ENCODE measurements at places on chromosomes 2 and 18.

DNA sequence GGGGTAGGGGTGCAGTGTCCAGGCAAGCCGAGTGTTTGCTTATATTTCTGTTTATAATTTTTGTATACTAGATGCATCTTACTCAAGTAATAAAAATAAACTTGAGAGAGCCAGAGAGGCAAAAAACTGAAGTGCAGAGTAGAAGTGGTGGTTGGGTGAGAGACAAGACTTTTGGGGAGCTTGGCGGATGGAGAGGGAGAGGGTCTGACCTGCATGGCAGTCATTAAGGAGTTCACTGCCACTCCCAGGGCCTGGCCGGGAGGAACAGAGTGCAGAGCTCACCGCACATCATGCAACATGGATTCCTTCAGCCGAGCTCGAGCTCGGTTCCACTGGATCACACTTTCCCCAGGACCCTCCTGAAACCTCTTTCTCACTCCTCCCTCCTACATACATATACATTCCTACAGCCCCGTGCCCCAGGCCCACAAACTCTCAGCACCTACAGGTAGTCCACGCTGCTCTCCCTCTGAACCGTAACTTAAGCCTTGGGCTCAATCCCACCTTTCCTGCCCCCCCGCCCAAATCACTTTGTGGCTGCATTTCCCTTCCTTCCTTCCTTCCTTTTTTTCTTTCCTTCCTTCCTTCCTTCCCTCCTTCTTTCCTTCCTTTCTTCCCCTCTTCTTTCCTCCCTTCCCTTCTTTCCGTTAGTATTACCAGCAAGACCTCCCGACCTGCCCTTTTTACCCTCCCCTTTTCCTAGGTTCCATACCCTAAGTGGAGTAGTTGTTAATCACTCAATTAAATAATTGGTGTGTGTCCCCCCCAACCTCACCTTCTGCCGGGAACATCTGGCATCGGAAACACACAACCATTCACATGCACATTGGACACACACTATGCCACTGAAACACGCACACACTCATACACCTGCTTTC is 37.1 kb upstream of the ATP6V1B1 start:
- no peak for DNase-seq

DNA sequence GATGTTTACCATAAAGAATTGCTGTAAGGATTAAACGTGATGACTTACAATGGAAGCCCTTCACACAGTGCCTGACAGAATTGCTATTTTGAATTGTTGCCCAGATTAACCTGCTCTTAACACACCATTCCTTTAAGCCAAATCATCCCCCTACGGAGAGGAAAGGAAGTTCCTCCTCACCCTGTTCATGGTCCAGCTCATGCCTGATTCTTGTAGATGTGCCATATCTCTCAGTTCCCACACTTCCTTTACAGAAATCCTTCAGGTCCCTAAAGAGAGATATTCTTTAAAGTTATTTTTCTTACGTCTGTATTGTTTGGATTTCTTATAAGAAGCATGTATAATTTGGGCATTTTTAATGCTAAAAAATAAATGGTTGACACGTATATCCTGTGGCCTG is 127.5 kb upstream of the DAPL1 start:
- no peak for DNase-seq

DNA sequence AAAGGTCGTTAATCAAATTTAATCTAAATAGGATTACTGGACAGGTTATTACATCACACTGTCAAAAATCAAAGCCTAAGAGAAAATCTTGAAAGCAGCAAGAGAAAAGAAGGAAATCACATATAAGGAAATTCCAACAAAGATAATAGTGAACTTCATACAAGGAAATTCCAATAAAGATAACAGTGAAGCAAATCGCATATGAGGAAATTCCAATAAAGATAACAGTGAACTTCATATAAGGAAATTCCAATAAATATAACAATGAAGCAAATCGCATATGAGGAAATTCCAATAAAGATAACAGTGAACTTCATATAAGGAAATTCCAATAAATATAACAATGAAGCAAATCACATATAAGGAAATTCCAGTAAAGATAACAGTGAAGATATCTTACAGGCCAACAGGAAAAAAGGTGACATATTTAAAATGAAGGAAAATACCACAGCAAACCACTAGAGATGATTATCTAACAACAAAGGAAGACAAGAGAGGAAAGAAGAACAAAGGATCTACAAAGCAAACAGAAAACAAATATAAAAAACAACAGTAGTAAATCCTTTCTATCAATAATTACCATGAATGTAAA is 787.7 kb downstream of the CCDC85A start:
- no peak for DNase-seq

GRCh38 chr2:20972792-20973565 is 70.9 kb downstream of the APOB start:
- DNase-seq: no peak

GRCh38 chr2:136131484-136131960 is 13.6 kb upstream of the CXCR4 start:
- no peak for DNase-seq

GRCh38 chr18:28581521-28582071 is 404.7 kb upstream of the CDH2 start:
- no peak for DNase-seq

DNA sequence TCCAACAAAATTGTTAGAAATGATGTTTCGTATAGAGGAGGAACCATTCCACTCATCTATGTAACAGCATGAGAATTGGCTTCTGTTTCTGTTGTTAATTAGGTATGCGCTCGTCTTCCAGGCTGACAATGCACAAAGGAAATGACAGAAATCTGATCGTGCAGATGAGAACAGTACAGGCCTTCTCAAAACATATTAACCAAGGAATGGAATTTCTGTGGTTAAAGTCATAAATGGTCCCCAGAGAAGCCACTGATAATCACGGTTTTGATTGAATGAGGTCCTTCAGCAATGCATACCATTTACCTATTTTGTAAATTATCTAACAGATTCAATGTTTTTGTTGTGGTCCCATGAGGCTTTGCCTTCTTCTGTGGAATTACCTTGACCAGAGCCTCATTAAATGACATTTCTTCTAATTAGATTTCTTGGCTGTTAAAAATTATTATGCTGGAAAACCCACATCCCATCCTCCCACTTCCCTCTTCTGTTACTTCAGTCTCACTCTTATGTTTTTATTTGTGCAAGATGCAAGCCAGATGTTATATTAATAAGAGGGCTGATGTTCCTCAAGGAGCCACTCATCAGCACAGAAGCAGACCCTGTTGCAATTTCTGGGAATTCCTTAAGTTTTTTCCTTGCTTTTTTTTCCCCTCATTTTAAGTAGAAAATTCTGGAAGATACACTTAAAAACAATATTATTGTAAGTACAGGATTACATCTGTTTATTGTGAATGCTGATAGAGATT is 395.8 kb downstream of the PID1 start:
- DNase-seq: no peak

DNA sequence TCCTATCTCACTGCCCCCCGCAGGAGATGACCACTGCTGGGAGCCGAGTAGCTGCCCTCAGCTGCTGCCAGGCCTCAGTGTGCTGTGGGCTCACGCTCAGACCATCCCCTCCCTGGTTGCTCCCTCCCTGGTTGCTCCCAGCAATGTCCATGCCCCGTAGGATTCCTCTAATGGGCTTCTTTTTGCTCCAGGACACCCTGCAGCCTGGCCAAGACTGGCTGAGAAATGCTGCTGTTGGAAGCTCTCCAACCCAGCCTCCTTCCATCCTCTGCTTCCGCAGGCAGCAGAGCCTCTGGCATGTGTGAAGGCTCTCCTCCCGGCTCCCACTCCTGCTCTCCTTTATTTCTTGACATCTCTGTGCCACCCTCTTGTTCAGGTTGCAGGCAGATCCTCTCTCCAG is 48.6 kb downstream of the SOX11 start:
- no peak for DNase-seq

DNA sequence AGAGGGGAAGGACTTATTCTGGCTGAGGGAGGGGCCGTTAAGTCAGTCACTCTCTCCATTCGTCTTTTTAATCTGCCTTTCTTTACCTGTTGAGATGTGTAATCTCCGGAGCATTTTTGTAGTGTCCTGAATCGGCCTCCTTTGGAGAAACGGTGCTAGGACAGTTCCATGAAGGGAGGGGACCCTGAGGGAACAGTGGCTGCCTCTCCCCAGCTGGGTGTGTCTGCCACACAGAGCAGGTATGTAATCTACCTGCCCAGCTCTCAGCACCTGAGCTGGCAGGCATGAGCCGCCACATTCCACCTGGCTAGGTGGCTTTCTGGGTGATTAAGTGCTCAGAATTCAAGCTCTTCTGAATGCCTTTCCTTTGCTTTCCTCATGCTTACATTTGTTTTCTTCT is 131.2 kb downstream of the WDSUB1 start:
- no peak for DNase-seq

DNA sequence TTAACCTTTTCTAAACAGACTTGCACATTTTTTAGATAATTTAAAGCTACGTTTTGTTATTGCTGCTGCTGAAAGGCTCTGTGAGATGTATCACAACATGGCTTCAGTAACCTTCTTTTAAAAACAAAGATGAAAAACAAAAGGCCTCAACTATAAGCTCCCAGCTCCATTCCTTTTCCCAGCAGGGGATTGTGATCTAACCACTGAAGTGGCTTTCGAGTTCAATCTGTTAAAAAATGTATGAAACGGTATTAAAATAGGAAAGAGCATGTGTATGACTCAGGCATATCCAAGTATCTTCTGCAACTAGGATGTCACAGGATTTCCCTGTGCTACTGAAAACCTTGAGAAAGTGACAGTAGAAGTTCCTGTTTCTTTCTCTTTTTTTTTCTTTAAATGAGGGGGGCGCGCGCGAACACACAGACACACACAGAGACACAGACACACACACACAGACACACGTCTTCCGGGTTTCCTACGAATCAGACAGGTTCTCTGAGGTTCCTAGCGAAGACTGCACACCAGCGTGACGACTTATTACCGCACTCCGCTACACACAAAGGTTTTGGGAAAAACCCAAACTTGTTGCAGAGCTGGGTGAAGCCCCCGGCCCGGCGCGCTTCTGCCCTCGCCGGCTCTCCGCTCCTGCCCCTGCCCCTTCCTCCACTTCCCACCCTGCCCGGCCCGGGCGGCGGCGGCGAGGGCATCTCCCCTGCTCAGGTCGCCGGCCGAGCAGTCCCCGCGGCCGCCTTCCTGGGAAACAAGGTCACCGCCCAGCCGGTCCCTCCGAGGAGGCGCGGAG is 86.8 kb downstream of the RBMS1 start:
- no peak for DNase-seq

DNA sequence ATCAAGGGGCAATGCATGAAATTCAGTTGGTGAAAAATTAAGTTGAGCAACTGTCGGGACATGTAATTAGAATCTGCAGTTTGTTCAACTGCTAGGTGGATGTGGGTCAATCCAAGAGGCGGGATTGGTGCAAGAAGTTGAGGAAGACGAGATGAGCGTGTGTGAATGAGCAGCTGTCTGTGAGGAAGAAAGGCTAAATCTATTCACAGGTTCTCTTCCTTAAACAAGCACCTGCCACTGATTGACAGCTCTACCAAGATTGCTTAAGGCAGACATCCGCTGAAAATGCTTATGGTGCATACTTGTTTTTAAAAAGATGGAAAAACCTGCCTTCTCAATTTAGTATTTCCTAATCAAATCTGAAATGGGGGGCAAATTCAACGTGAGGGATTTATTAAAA is 323.4 kb upstream of the THUMPD2 start:
- no peak for DNase-seq

- no peak for DNase-seq
These were observed 27.1 kb downstream of the PCARE start for GRCh38 chr2:29047083-29047845.

- peak; percentile 71 for DNase-seq
These were observed 30.9 kb upstream of the COL5A2 start for GRCh38 chr2:189210250-189211087.

DNA sequence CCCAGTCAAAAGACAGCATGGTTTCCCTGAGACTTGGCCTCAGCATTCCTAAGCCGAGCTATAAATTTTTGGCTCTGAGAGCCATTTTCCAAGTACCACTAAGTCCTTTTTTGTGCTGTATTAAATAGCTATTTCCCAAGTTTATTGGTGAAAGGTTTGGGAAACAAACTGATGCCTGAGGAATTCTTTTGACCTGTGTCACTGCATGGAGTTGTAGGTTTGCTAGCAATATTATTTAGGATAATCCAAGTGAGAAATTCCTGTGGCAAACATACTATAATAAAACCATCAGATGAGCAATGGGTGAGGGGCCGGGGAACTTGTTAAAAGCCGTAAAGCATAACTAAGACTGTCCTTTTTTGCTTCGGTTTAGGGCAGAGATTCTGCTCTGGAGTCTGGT is 28.4 kb downstream of the ARHGAP28 start:
- no peak for DNase-seq

- no peak for DNase-seq
These were observed 146.7 kb downstream of the MYO3B start for GRCh38 chr2:170324640-170325046.

- no peak for DNase-seq
These were observed 2.7 kb upstream of the HSBP1L1 start for GRCh38 chr18:79961527-79962291.

- no peak for DNase-seq
These were observed 51.2 kb upstream of the RMDN2 start for GRCh38 chr2:37873749-37874330.

GRCh38 chr2:96099861-96100798 is 16.2 kb downstream of the ADRA2B start:
- DNase-seq: no peak

DNA sequence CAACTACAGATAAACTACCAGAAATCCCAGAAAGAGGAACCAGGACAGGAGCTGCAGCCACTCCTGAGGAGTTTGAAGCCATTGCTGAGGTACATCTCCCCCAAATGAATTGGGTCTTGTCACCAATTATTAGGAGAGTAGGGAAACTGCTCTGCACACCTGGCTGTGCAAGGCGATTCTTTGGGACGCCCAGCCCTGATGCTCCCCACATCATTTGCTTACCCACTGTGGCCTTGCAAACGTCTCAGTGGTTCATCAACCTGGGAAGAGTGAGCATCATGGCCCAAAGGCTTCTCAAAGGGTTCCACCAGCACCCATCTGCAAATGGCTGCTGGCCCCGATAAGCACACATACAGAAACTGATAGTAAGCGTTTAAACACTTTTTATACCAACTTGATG is 21.8 kb upstream of the DCDC2C start:
- no peak for DNase-seq

- no peak for DNase-seq
These were observed 52.6 kb upstream of the KIDINS220 start for GRCh38 chr2:8889978-8890377.

GRCh38 chr2:30757749-30758148 is 49.5 kb downstream of the CAPN13 start:
- no peak for DNase-seq

DNA sequence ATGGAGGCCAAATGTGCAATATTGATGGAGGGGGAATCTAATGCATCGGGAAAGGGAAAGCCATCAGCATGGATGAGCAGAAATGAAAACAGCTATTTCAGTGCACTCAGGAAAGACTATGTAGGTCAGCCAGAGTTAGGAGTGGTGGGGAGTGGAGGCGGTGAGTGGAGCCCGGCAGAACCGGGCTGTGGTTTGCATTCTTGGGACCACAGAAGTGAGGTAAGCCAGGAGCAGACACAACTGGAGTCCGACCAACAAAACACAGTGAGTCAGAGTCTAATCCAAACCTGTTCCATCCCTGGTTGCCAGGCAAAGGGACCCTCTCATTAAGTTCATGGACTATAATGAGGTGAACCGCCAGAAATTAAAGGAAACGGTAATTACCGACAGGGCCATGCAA is 61.1 kb upstream of the RAB12 start:
- DNase-seq: no peak

GRCh38 chr18:47975105-47975504 is 44.6 kb upstream of the SMAD2 start:
- no peak for DNase-seq

GRCh38 chr2:164655750-164656149 is 34.5 kb upstream of the GRB14 start:
- no peak for DNase-seq

All from HS-27A (cell line).